ENCODE measurements at places on chromosomes 3 and 15. TPM values are rescaled to one million over a fixed set of nuclear protein-coding genes. Genes with fewer than 3 reads are reported as not detected.

DNA sequence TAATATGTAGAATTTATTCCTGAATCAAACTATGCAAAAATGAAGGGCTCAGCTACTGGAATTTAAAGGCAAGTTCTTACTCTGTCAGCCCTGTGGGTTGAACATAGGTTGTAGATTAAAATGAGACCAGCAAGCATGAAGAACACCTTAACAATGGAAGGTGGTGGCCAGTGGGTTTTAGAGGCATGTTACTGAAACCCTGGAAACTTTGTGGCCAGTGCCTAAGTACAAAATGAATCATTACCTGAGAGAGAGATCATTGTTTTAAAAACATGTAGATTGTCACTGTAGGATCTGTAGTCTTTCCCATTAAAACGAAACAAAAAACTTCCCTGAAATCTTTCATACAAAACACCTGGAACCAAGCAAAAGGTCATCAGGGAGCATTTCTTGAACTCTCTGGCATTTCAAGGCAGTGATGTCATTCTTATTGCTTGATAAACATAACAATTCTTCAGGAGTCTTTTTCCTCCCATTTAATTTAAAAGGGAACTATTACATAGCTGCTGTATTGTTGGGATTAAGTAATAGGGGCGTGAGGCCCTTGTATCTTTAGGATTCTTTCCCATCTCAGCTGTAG, 51.8 kb downstream of the TMEM108 start:
- H3K4me1 ChIP-seq: no peaks in the 10 kb centered on the region
- no peak overlapping the region for H3K27ac ChIP-seq
- no peak overlapping the region for H3K4me3 ChIP-seq
- no peak for DNase-seq
- no peaks in the 10 kb centered on the region for H3K27me3 ChIP-seq
- H3K36me3 ChIP-seq: no peaks in the 10 kb centered on the region

DNA sequence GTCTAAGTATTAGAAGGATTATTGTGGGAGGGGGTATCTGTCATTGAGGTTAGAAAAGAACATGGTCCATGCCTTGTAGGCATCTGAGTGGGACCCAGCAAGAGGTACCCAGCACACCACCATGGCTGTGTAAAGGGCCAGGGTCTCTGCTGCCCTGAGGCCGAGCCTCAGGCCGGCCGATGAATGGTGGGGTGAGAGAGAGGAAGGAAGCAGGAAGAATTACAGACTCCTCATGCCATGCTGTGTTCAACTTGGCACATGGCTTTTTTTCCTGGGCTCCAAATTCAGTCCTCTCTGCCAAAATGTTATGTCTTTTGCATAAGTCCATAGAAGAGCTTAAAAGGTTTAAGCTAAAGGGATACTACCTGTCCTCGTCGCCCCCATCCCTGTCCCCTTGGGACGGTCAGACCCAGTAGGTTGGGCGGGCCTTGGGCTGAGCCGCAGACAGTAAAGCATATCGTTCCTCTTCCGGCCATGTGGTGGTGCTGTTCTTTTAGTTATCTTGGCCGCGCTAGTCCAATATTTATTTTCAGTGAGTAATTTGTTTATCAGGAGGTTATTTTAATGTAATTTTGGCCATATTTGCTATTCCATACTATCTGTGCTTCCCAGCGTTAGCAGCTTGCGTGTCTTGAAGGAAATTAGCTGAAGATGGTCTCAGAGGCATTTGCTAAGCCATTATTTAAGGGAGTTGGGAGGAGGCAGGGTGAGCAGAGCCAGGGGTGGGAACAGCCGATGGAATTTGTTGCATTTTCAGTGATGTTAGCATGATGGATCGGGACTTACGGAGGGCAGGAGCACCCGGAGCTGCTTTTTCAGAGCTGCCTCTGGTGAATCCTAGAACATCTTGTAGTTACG, 152.4 kb downstream of the AGBL1 start:
- H3K27me3 ChIP-seq: no peaks in the 10 kb centered on the region
- H3K4me3 ChIP-seq: no peak overlapping the region
- no peaks in the 10 kb centered on the region for H3K4me1 ChIP-seq

GRCh38 chr15:66740802-66741201, 38.8 kb downstream of the SMAD6 start:
- H3K36me3 ChIP-seq: no peaks in the 10 kb centered on the region
- H3K27me3 ChIP-seq: no peaks in the 10 kb centered on the region
- H3K27ac ChIP-seq: no peak overlapping the region

DNA sequence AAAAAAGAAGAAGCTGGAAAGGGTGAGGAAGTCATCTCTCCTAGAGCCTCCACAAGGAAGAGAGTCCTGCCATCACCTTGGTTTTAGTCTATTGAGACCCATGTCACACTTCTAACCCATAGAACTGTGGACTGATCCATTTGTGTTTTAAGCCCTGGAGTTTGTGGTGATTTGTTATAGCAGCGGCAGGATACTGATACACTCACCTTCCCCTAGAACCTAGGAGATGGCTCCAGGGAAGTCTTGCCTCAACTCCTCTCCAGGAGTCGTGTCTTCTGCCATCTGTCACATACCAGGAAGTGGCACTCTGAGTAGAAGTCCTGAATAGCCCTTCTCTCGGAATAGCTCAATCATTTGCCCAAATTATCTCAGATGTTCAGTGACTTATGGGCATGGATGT, 14.6 kb upstream of the APBA2 start:
- H3K27me3 ChIP-seq: no peaks in the 10 kb centered on the region
- no peaks in the 10 kb centered on the region for H3K4me1 ChIP-seq
- DNase-seq: no peak
- H3K36me3 ChIP-seq: no peaks in the 10 kb centered on the region

DNA sequence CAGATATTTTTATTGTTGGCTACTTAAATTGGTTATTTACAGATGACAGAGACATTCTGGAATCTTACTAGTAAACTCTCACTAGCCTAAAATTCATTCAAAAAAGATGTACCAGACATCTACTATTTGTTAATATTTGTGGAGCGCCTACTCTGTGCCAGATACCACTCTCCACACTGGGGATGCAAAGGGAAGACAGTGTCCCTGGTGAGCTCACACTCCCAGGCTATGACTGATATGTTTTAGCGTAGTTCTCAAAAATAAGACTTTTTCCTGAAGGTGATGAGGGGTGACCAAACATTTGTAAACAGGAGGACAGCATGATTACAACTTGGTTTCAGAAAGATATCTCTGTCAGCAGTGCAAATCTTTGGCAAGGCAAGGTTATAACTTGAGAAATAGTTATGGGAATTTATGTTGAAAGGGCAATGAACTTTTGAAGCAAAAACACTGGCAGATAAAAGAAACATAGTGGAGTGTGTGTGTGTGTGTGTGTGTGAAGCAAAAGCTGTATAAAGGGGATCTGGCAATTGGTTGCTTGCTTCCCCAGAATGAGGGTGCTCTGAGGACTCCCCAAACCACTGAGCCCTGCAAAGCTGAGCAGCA, 51.2 kb downstream of the HACD2 start:
- DNase-seq: no peak
- H3K27ac ChIP-seq: no peak overlapping the region

- no peak overlapping the region for H3K4me3 ChIP-seq
- H3K27ac ChIP-seq: no peak overlapping the region
- H3K27me3 ChIP-seq: no peaks in the 10 kb centered on the region
- no peaks in the 10 kb centered on the region for H3K4me1 ChIP-seq
- no peak for DNase-seq
Observed at GRCh38 chr15:60612400-60613048, 133.6 kb upstream of the ICE2 start.

GRCh38 chr15:46242935-46243334, 608.1 kb downstream of the SQOR start:
- H3K27me3 ChIP-seq: no peaks in the 10 kb centered on the region
- H3K4me1 ChIP-seq: no peaks in the 10 kb centered on the region
- H3K36me3 ChIP-seq: no peaks in the 10 kb centered on the region
- no peak for DNase-seq

GRCh38 chr15:69360642-69361041, 53.5 kb upstream of the KIF23 start:
- no peak overlapping the region for H3K27ac ChIP-seq
- H3K4me1 ChIP-seq: peaks cover 8% of the 10 kb centered on the region
- H3K4me3 ChIP-seq: no peak overlapping the region

DNA sequence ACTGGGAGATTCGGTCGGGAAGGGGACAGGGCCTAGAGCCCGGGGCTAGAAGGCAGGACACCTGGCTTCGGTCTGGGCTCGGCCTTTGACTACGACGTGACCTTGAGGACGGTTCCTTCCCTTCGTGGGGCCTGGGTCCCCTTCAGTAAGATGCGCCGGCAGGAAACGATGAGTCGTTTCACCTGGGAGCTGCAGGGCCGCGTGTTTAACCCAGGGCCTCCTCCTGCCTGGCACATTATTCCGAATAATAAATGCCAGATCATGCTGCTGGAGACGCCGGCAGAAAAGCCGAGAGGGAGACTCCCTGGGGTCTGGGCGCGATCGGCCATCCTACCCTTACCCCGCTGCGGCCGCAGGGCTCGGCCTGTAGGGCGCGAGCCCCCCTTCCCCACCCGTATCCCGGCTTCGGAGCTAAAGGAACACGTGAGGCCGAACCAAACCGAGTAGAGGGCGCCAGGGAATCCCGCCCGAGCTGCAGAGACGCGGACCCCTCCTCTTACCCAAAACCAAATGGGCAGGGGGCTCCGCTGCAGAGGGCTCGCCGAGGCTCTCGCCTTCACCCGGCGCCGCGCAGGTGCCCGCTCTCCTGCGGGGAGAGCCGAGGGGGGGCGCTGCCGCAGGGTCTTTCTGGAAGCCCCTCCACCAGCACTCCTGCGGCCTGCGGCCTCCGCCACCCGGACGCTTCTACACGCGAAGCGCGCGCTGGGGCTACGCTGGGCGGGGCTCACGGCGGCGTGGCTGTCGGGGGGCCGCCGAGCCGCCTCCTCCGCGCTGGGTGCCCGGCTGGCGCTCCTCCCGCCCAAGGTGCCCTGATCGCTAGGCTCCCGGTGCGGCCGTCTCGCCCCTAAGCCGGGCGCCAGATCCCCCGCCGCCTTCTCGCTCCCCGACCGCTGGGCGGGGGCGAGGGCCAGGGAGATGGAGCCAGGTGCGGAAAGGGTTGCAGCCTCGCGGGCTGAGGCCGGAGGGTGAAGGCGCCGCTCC, at the start of gene BDH1:
TSS of gene BDH1 (minus strand) at position 688 of the 981 bp plus-strand sequence. CDS start 9,525 bp downstream, outside the sequence.
- H3K27me3 ChIP-seq: no peaks in the 10 kb centered on the region
- DNase-seq: no peak
- H3K4me1 ChIP-seq: no peaks in the 10 kb centered on the region
- no peaks in the 10 kb centered on the region for H3K36me3 ChIP-seq
- peak within 1 kb of the TSS; percentile 42 for H3K27ac ChIP-seq
- peak within 1 kb of the TSS; percentile 69 for H3K4me3 ChIP-seq

DNA sequence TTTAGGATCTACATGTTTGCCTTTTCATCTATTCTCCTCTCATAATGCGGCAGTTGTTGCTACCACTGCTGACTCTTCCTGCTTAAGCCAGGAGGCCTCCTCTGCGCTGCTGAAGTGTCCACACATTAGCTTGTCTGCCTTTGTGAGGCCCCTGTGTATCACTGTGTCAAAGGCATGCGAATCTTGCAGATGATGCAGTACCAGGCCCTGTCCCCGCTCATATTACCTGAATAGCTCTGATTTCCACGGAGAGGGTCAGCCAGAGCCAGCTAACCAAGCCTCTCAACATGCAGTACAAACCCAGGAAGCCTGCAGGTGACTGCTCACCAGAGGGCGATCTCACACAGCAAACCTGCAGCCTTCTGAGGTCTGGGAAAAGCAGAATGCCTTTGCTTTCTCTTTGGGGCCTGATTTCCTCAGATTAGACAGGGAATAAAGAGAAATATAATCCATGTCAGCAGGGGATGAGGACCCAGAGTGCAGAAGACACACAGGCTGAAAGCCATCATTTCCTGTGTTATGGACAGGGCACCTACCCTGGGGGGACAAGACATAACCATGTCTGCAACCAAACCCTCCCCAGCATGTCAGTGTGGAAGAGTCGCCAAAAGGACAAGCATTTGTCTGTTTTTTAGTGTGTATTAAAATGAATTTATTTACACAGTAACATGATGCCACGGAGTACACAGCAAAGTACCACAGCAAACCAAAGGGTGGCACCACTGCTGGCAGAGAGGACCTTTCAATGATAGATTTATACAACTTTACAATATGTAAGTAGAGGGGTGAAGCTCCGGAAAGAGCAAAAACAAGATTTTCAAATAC, 36.8 kb upstream of the TSPAN3 start:
- H3K36me3 ChIP-seq: no peaks in the 10 kb centered on the region
- H3K27me3 ChIP-seq: no peaks in the 10 kb centered on the region
- H3K27ac ChIP-seq: no peak overlapping the region
- H3K4me3 ChIP-seq: no peak overlapping the region
- H3K4me1 ChIP-seq: peaks cover 6% of the 10 kb centered on the region
- peak; percentile 65 for DNase-seq

- DNase-seq: no peak
- no peaks in the 10 kb centered on the region for H3K27me3 ChIP-seq
- no peaks in the 10 kb centered on the region for H3K4me1 ChIP-seq
- H3K4me3 ChIP-seq: peak overlapping the region; percentile 22
- no peaks in the 10 kb centered on the region for H3K36me3 ChIP-seq
- no peak overlapping the region for H3K27ac ChIP-seq
Observed at GRCh38 chr3:172595664-172596393, 72.6 kb upstream of the TNFSF10 start.

Gene CISH
- total RNA-seq: 25.3 TPM

Gene TTC21A
- 10.8 TPM for total RNA-seq

Gene ERC2
- total RNA-seq: 6.7 TPM

Gene EDEM1
- 43.4 TPM for total RNA-seq

Gene LDHAL6B
- not detected for total RNA-seq
